Liver (tissue), 10 donors: ENCODE measurements at places on chromosomes 16 and 17. TPM values are rescaled to one million over a fixed set of nuclear protein-coding genes. Genes with fewer than 3 reads are reported as not detected.

GRCh38 chr16:1958715-1959268, 546 bp upstream of the NDUFB10 start:
- no peak for DNase-seq

DNA sequence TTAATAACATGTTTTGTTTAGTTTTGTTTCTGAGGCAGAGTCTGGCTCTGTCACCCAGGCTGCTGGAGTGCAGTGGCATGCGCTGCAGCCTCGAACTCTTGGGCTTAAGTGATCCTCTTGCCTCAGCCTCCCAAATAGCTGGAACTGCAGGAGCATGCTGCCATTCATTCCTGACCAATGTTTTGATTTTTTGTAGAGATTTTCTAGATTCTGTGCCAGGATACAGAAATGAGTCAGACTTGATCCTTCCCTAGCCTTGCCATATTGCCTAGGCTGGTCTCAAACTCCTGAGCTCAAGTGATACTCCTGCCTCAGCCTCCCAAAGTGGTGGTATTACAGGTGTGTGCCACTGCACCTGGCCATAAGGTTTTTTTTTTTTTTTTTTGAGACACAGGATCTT, 17.7 kb downstream of the TAOK1 start:
- no peak for DNase-seq

- no peak for DNase-seq
Observed at GRCh38 chr16:12771341-12771798, 32.3 kb downstream of the CPPED1 start.

DNA sequence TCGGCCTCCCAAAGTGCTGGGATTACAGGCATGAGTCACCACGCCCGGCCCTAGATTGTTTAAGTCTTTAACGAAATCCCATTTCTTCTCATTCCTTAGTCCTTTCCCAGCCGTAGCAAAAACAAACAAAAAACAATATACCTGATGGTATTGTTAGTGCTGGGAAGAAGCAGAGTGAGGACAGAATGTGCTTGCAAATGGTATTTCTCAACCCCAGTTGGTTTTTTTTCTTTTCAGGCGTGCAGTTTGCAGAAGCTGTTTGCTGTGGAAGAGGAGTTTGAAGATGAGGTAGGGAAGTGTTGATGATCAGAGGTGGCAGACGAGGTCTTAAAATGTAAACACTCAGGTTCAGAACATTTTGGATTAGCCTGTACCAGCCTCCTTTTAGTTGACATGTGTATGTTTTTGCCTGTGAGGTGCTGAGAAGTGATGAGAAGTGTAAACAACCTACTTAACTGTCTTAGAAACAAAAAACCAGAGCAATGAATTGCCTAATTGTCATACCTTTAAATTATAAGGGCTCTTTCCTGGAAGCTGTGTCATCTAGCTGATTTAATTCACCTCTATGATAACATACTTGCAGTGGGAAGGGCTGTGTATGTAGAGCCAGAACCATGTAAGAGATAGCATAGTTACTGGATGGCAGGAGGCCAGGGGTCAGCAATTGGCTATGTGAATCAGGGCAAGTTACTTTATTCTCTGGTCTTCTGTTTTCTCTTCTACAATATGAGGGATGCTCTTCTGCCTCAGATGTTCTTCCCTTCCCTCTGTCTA, 3.4 kb downstream of the HROB start:
- DNase-seq = no peak

DNA sequence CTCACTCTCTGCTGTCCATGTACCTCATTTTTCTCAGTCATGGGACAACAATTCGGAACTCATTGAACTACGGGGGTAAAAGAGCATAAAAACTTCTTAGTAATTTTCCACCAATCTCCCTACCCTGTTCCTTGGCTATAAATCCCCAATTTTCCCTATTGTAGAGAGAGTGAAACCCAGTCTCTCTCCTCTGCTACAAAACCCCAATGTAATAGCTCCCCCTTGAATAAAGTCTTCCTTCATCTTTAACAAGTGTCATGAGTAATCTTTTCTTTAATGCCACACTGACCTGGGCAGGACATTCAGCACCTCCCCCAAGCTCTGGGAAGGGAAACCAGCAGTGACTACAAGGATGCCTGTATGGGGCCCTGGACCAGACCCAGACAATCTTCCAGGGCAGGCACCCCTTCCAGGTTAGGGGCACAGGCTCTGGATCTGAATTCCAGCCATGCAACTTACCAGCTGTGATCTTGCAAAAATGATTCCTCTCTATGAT, 10.2 kb upstream of the EIF1 start:
- DNase-seq = no peak

DNA sequence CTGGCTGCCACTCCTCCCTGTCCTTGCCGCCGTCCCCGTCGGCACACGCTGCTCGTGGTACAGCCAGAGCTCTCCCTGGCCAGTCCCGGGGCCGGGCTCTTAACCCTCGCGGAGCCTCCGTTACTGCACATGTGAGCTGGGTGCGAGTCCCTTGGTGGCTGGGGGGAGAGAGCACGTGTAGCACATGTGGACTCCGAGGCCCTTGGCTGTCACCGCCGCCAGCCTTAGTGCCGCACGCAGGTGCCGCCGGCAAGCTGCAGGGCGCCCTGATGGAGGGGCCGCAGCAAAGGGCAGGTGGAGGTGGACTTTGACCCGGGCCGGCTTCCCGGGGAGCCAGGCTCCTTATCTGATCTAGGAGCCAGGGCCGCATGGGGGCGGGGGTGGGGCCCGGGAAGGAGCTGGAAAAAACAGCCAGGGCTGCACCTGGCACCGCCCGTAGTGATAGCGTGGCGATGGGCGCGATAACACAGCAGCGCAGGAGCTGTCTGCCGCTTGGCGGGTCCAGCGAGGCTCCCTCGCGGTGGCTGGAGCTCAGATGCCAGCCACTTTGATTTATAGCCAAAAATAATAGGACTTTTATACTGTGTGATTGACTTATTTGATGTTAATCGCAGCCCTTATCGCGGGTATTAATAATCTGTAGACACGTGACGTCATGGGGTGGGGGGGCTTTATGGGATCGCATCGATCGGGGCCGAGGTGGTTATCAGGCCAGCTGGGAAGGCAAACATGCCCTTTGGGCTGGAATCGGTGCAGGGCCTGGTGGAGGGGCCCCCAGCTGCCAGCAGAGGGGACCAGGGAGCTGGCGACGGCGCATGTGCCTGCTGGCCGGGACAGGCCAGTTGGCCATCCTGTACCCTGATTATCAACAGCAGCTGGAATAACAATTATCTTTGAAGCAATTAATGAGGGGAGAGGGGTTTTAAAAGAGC, 35.1 kb downstream of the ZFPM1 start:
- DNase-seq = peak; percentile 76

DNA sequence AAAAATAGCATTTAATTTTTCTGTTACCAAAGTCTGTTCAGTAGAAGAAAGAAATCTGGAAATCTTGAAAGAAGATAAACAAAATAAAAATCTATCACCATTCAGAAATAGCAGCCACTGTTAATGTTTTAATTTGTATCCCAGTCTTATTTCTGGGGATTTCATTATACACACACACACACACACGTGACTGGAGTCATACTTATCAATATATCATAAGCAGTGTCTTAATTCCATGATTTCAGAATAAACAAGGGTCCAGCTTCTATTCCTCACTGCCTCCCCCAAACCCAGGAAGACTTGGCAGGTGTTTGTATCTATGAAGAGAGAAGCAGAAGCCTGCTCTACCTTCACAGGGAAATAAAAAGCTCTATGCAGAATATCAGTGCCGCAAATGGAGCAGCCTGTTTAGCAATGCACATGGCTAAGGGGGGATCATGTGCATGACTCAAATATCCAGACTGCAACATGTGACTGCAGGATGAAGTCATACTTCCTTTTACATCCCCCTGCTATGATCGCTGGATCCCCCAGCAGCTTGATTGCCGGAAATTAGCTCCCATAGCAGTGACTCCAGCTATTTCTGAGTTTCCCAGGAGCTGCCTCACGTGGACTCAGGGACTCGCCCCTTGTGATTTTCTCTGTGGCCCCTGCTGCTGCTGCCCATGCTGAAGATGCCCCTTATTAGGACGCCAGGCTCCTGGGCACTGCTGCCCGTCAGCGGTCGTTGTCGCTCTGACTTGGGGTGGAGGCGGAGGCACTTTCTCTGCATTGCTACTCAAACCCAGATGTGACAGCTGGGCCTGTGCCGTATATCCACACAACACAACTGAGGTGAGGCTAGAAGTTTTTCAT, 341.0 kb downstream of the CPPED1 start:
- no peak for DNase-seq

DNA sequence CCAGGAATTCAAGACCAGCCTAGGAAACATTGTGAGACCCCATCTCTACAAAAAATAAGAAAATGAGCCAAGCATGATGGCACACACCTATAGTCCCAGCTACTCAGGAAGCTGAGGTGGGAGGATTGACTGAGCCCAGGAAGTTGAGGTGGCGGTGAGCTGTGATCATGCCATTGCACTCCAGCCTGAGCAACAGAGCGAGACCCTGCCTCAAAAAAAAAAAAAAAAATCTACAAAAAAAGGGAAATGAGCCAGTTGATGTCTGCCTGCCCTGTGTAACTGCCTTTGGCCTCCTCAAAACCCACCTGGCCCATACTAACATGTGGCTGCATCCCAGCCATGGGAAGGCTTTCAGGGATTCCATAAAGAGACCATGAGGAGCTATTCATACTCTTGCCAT, 4.5 kb downstream of the RANBP10 start:
- DNase-seq = no peak

DNA sequence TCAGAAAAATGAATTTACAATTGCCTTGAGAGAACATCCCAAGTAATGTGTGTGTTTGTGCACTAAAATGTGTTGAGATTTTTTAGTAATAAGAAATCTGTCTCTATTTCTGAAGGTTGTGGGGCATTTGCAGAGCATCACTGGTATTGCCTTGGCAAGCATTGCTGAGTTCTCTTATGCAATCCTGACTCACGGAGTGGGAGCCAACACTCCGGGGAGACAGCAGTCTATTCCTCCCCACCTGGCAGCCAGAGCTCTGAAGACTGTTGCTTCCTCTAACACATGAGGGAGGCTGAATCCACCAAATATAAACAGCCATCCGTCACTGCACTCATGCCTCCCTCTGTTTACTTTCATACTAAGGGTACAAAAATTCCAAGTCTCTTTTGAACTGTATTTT, 10.6 kb downstream of the CNTD1 start:
- no peak for DNase-seq

DNA sequence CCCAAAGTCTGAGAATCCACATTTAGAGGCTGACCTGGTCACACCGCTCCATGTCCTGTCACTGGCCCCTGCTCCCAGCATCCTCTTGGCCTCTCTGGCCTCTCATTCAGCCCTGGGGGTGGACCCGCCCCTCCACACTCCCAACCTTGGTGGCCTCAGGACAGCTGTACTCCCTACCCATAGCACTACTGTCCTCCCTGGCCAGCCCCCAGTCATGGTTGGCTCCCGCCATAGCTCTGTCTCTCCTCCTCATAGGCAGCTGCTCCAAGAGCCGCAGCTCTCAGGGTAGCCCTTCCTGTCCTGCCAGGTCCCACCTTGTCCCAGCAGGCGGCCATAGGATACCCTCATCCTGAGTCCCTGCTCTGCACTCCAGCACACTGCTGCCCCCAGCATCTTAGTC, 38.0 kb upstream of the PHB1 start:
- DNase-seq = no peak

- DNase-seq = no peak
Observed at GRCh38 chr16:69934044-69934443, 17.1 kb upstream of the CLEC18A start.

Gene SYNGR2
- 76.8 TPM for polyA plus RNA-seq

Gene ANKRD11
- polyA plus RNA-seq = 22.9 TPM

Gene CSH1
- polyA plus RNA-seq = not detected

Gene GPRC5C
- 195 TPM for polyA plus RNA-seq

Gene CLEC3A
- not detected for polyA plus RNA-seq

Gene ASPHD1
- not detected for polyA plus RNA-seq
